ENCODE measurements at places on chromosomes 2 and 18. TPM values are rescaled to one million over a fixed set of nuclear protein-coding genes. Genes with fewer than 3 reads are reported as not detected.

The ST8SIA5 gene
- total RNA-seq = 0.10 TPM

The REG1B gene
- total RNA-seq = not detected

The UGT1A3 gene
- not detected for total RNA-seq

The TUBA3E gene
- not detected for total RNA-seq

The TMEM37 gene
- 2.9 TPM for total RNA-seq

The GTF3C2 gene
- total RNA-seq = 28.6 TPM

The SFT2D3 gene
- 6.8 TPM for total RNA-seq

The CFC1 gene
- not detected for total RNA-seq

The ACTG2 gene
- 1.3 TPM for total RNA-seq

The KCNJ13 gene
- total RNA-seq = not detected

The MEP1B gene
- not detected for total RNA-seq

The NDC80 gene
- 2.7 TPM for total RNA-seq

The CCDC141 gene
- not detected for total RNA-seq

The BCL11A gene
- not detected for total RNA-seq

The SRD5A2 gene
- not detected for total RNA-seq

The GLB1L gene
- 12.2 TPM for total RNA-seq

The SCN9A gene
- 0.68 TPM for total RNA-seq

The GALNT14 gene
- not detected for total RNA-seq

The KCNG2 gene
- 0.49 TPM for total RNA-seq

The ONECUT2 gene
- under 0.01 TPM for total RNA-seq

Measured in cardiac ventricle fibroblast (primary cell).